ENCODE measurements at places on chromosomes 12 and 14.

DNA sequence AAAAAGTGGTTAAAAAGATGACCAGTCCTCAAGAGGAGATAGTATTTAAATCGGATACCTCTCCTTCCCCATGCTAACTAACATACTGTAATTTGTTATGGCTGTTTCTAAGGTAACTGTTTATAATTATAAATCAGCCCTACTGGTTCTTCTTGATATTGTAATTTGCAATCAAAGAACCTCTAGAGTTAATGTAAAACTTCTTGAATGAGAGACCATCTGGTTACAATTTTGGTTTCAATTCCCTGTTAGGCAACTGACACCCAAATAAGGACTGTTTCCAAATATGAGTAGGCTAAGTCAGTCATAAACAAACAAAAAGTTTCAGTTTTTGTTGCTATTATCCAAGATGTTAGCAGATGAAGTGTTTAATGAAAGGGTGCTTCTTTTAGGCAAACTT is 120.2 kb upstream of the DNM1L start:
- DNase-seq: no peak

GRCh38 chr12:125100551-125101434 is 35.6 kb downstream of the AACS start:
- no peak for DNase-seq

GRCh38 chr12:107092669-107093416 is 506 bp downstream of the CRY1 start:
- no peak for DNase-seq

DNA sequence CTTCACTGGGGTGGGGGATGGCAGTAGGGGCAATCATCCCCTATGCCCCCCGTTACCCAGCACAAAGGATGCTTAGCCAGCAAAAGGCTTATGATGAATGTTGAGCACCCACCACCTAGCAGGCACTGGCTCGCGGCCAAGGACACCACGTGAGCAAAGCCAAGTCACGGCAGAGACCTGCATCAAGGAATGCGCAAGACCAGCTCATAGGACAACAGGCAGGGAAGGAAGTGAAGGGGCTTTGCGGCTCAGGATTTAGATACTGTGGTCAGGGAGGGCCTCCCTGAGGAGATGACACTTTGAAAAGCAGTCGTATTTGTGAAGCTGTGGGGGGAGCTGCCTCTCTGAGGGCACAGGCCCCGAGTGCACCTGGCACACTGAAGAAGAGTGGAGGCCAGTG is 32.8 kb downstream of the SH2B3 start:
- DNase-seq: no peak

- no peak for DNase-seq
These were observed 164.2 kb upstream of the HMGA2 start for GRCh38 chr12:65660096-65660495.

GRCh38 chr14:77158175-77158881 is 16.7 kb upstream of the ZDHHC22 start:
- no peak for DNase-seq

DNA sequence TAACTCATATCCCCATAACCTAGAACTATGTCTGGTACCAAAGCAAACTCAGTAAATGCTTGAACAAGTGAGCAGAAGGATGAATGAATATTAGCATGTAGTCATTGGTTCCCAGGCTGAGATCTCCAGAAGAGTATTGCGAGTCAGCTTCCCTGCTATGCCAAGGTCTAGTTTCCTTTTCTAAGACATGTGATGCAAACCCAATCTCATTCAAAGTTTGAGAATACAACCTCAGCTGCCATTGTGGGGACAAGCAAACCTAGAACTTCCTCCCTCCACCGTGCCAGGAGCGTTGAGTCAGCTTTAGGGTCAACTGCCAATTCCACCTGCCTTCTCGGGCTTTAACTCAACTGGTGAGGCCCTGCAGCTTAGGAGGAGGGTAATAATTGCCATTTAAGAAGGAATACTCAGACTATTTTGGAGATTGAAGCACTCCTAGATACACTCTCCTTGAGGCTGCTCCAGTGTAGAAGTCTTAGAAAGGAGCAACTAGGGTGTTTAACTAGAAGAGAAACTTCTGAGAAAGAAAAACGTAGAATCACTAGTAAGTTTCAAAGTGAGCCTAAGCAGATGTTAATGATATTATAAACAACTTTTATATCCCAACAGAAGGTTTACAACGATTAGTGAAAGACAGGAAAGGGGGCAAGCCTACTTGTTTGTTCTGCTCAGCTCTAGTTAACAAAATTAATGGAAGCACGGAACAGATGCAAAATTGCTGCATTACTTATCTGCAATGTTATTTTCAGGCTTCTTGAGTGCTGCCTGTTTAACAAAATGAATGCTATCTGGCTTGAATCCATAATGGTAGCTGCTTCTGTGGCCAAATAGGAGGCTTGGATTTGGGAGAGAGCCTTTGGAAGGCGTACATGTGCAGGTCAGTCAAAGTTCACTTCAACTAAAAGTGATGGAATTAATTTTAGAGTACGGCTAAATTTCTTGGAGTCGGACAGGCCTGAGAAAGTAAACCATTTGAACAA is 96.9 kb downstream of the HELB start:
- DNase-seq: no peak

DNA sequence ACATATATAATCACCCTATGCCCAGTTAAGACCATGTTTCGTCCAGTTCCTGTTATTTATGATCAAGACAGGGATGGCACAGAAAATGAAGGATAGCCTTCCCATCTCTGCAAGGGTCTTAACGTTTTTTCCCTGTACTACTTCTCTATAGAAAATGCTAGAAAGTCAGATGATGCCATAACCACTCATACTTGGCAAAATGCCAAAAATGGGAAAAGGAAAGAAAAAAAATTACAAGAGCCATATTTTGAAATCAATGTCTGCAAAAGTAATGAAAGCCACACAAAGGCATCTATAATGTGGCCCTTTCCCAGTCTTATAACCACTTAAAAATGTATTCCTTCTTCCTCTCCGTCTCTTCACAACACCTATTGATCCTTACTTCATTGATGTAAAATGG is 1.8 kb upstream of the MYL6B start:
- no peak for DNase-seq

DNA sequence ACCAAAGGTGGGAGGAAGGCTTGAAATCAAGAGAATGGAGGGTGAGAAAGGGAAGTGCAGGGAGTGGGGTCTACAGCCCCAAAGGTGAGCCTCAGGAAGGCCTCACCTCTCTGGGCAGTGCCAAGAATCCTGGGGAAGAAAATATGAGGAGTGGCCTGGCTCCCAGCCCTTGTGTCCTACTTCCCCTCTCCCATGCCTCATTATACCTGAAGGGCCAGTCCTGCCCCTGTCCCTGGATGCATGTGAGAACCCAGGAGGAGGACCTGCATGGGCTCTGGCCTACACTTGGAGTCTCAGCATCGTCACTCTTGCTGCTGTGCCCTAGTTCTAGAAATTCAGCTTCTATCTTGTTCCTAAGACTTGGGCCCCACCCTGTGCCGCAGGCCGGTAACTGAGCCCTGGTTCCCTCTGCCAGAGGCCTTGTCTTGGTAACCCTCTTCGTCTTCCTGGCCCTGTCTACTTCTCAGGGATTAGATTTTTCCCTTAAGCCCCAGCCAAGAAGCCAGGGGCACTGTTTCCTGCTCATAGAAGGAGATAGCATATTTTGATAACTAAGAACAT is 10.9 kb upstream of the MYH7 start:
- DNase-seq: no peak

DNA sequence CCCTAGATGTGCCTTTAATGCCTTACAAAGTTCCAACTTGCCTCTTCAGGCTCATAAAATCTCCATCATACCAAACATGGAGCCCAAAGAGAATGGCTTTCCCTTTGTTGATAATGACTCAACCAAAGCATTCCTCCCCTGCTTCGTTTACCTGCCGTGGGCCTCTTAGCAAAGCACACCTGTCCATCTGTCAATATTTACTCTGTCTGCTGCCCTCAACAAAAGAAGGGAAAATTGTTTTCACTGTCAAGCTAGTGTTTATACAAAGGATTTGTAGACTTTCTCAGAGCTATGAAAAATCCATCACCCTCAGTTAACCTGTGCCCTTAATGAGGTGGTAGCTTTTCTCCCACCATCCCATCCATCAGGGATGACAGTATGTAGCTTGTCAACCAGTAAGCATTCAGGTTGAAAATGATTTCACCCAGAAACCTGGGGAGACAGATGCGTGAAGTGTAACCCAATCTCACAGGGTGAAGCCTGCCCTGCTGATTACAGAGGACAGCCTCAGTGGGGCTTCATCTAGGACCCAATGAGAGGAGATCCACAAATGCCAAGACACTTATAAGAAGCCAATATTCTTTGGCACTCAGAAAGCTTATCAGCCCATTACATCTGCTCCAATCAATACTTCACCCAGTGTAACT is 278.1 kb downstream of the NUAK1 start:
- no peak for DNase-seq

DNA sequence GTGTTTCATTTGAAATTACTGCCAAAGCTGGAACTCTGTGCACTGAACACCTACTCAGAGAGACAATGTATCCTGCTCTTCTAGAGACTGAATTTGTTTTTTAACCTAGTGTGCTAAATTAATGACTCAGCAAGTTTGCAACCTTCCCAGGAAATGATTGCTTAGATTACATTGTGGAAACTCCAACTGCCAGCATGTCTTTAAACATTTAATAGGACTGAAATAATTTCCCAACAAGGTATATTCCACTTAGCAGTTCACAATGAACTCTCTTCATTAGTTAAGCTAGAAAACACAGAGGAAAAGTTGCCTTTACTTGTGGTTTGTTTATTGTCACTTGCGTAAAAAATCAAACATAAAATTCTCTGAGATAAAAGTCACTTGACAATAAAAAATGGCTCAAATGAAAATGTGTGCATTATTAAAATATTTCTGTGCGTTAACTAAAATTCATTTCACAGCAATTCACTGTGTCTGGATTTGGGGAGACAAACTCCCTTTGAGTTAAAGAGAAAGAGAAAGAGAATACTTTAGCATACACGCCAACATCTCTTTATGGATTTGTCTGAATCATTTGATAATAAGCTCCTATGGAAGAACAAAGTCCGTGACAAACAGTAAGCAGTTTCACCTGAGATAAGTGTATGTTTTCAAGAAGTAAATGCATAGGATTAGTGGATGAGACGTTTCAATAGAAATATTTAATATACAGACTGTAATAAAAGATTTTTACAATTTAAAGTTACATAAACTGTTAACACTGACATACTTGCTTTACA is 284.0 kb downstream of the PRKD1 start:
- DNase-seq: no peak

GRCh38 chr14:101357038-101357437 is 204.3 kb upstream of the DIO3 start:
- DNase-seq: no peak

DNA sequence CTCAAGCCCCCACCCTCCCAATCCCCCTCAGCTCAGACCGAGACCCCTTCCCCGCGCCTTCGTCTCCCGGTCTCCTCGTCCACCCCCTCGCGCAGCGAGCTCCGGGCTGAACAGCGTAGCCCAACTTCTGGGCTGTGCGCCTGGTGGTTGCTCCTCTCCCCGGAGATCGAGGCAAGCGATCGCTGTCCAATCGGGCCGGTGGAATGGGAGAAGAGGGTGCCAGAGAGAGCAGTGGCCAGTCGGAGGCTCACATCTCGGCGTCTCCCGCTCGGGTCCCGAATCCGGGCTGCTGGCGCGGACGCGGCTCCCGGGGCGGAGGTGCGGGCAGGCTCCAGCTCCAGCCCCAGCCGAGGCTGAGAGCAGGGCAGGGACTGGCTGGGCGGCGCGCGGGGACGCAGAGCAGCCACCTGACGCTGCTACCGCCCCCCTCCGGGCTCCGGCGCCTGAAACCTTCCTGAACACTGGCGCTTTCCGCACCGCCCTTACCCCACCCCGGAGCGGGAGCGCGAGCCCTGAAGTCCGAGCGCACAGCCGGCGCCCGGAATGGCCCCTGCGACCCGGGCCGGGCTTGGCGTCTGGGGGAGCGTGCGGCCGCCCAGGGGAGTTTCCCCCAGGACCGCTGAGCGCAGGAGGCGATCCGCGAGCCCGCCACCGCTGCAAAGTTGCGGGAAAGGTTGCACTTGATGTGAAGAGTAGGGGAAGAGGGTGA is 508 bp upstream of the KCNH5 start:
- peak; percentile 9 for DNase-seq

- DNase-seq: no peak
These were observed 8.7 kb upstream of the CACNA2D4 start for GRCh38 chr12:1927051-1927680.

Data from G401 (cell line).